ENCODE measurements at places on chromosomes 13 and 19.
A peak's percentile ranks its signal among the peaks of the same experiment; 100 is the strongest.

DNA sequence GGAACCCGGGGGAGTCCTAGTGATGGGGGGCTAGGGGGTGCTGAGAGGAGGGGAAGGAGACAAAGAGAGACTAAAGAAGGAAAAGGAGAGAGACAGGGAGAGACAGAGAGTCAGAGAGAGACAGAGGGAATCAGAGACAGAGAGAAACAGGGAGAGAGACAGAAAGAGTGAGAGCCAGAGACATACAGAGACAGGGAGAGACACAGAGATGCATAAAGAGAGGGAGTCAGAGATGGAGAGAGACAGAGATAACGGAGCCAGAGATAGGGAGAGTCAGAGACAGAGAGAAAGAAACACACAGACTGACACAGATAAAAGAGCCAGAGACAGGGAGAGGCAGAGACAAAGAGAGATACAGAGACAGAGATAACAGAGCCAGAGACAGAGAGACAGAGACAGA lies 1.5 kb upstream of the TNFSF9 start:
- DNase-seq = no peak

- DNase-seq = no peak
These were observed 10.0 kb downstream of the PKN1 start for GRCh38 chr19:14442891-14443631.

DNA sequence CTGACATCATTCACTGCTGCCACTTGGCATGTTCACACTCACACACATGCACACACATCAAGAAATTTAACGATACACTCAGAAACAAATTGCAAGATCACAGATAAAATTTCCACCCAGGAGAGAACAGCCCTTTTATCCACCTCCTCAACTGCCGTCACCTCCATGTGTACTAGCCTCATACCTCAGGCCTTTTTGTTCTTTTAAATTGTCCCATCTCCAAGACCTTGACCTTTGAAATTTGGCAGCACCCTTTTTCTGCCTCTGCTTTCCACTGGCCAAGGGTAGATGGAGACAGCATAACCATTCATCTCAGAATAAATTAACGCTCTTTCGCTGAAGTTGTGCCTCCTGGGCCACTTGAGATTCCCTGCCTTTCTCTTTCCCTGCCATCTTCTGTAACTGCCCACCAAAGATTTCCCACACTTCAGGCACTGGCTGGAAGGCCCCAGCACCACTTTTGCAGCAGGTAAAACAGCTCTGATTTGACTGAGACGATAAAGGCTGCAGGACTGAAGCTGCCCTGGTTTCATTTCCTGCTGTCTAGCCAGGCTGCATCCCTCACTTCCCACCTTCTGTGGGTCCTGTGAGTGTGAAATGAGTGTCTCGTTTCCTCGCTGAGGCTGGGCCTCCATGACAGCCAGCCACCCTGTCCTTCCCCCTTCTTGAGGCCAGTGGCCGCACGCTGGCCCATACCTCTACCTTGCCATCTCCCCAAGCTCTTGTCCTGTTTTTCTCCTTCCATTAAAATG lies 39.3 kb downstream of the MBNL2 start:
- DNase-seq = no peak

- no peak for DNase-seq
These were observed 40.8 kb downstream of the RCBTB2 start for GRCh38 chr13:48492096-48492440.

GRCh38 chr19:38742906-38743305 lies 1.4 kb downstream of the CAPN12 start:
- no peak for DNase-seq

- no peak for DNase-seq
These were observed 24.9 kb downstream of the RCBTB1 start for GRCh38 chr13:49560270-49561061.

GRCh38 chr19:51433043-51433442 lies 15.6 kb upstream of the SIGLEC10 start:
- no peak for DNase-seq

GRCh38 chr19:54653181-54653809 lies 9.5 kb upstream of the LILRB4 start:
- no peak for DNase-seq

GRCh38 chr19:46610851-46611770 lies 10.0 kb downstream of the CALM3 start:
- DNase-seq = peak; percentile 40

DNA sequence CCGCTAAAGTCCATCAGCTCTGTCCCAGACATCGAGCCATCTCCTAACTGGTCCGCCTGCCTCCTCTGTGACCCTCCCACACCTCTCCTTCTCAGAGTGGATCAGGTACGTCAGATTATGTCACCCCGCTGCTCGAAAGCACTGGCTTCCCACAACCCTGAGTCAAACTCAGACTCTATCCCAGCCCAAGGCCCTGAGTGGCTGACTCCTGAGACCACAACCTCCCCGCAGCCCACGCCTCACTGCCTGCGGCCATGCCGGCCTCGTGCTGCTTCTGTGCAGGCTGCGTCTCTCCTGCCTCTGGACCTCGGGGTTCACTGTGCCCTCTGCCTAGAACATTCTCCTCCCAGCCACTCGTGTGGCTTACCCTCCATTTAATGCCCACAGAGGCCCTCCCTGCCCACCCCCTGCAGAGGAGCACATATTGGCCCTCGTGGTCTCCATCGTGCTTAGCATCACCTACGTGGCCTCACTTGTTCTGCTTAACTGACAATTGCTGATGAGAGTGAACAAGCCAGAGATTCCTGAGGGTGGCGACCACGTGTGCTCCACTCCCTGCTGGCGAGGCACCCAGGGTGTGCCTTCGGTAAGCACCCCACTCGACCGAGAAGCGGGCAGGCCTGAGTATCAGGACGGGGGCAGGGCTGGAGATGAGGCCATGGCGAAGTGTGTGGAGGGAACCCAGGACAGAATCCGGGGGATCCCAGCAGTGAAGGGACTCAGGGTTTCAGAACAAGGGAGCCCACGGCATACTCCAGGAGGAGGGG lies 13.5 kb upstream of the FKRP start:
- no peak for DNase-seq

GRCh38 chr19:41548954-41549688 lies 26.8 kb upstream of the CEACAM21 start:
- no peak for DNase-seq

All from fibroblast of skin of right biceps (primary cell).